ENCODE measurements at places on chromosomes 6 and 20. TPM values are rescaled to one million over a fixed set of nuclear protein-coding genes. Genes with fewer than 3 reads are reported as not detected.

DNA sequence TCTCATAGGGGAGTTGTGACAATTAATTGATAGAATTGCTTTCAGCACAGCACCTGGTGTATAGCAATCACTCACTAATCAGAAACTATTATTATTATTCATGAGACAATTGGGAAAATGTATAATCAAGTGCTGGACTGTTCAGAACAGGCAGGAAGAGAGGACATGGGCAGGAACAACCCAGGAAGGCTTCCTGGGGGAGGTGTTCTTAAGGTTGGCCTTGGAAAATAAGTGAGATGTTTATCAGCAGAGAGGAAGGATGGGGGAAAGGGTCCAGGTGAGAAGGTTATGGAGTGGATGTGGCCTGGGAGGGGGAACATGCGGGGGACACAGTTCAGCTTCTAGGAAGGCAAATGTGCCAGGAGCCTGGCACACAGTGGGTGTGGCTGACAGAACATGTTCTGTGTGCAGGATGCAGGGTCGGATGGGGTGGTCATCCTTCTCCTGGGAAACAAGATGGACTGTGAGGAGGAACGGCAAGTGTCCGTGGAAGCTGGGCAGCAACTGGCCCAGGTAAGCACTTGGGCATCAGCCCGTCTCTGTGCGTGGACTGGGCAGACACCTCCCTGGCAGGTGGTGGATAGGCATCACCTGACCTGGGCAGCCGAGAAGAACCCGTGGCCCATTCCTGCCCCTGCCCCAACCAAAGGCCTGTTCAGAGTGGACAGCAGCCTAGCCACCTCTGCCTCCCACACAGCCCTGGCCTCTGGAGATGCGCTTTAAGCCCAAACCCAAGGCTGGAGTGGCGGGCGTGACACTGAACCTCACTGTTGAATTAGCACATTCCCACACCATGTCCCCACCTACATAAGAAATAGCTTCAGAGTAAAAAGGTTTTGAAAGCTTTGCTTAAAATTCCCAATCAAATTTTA, 30.9 kb downstream of the RAB44 start:
- H3K27me3 ChIP-seq: no peaks in the 10 kb centered on the region
- H3K36me3 ChIP-seq: no peaks in the 10 kb centered on the region
- H3K4me3 ChIP-seq: no peak overlapping the region
- peaks cover 18% of the 10 kb centered on the region for H3K4me1 ChIP-seq
- DNase-seq: no peak

The NRSN1 gene
- not detected for total RNA-seq

DNA sequence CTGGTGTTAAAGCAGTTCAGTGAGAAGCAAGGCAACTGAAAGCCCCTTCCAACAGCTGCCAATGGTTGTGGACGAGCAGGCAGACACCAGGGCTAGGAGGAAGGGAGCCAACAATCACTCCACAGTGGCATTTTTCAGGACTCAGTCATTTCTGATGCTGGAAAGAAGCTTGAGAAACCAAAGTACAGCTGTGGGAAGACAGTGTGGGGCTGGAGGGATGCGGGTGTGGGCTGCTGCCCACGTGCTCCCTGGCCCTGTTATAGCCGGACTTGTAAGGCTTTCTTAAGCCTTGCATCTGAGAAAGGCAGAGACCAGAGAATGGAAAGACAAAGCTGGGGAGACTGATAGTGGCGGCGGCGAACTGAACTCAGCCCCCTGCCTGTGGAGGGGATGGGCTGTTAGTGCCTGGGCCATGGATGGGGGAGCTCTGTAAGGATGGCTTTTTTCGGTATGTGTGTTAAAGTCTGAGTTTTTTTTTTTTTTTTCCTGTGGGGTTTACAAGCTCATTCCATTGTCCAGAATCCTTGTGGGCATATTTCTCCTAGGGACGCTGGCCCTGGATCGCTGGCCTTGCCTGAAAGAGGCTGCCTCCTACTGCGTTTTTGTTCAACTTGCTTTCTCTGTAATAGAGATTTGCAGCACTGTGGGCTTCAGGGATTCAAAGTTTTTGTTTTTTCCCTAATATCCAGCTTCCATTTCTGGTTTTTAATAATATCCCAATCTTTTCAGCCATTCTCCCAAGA, 91.7 kb downstream of the GJA10 start:
- no peak for DNase-seq
- no peaks in the 10 kb centered on the region for H3K27me3 ChIP-seq
- H3K36me3 ChIP-seq: no peaks in the 10 kb centered on the region
- peak overlapping the region; percentile 68 for H3K27ac ChIP-seq
- H3K4me1 ChIP-seq: peaks cover 28% of the 10 kb centered on the region

- H3K4me3 ChIP-seq: no peak overlapping the region
- H3K27ac ChIP-seq: no peak overlapping the region
- DNase-seq: no peak
- no peaks in the 10 kb centered on the region for H3K27me3 ChIP-seq
- no peaks in the 10 kb centered on the region for H3K36me3 ChIP-seq
These were observed 148.4 kb upstream of the BMP5 start for GRCh38 chr6:56023829-56024228.

DNA sequence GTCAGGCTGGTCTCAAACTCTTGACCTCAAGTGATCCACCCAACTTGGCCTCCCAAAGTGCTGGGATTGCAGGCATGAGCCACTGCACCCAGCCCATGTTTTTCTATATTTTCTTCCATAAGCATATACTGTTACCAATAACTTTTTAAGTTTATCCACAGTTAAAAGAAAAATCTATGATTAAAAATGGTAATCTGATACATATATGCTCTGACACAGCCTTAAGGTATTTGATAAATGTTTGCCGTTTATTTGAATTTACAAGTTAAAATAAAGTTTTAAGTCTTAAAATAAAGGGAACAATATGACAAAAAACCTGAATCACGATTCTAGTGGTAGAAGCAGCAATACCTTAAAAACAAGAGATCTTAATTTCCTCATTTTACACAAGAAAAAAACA, 5.2 kb downstream of the STK38 start:
- H3K27ac ChIP-seq: no peak overlapping the region
- no peaks in the 10 kb centered on the region for H3K27me3 ChIP-seq
- no peak for DNase-seq

DNA sequence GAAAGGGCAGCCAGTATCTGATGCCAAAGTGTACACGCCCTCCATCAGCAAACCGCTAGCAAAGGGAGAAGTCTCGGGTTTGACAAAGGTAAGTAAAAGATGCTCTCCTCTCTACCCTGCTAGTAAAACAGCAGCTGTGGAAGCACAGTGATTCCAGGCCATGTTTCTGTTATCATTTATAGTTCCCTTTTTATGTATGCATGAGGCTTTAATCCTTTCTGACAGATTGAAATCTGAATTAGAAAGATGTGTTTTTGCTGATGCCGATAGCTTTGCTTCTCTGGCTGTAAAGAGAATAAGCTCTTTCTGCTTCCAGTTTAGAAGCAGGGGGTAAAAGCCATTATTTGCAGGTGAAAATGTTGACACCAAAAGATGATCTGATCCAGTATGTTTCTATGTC, 392.4 kb upstream of the SOX4 start:
- no peak overlapping the region for H3K4me3 ChIP-seq
- peaks cover 10% of the 10 kb centered on the region for H3K36me3 ChIP-seq
- no peak overlapping the region for H3K27ac ChIP-seq
- peaks cover 23% of the 10 kb centered on the region for H3K4me1 ChIP-seq

DNA sequence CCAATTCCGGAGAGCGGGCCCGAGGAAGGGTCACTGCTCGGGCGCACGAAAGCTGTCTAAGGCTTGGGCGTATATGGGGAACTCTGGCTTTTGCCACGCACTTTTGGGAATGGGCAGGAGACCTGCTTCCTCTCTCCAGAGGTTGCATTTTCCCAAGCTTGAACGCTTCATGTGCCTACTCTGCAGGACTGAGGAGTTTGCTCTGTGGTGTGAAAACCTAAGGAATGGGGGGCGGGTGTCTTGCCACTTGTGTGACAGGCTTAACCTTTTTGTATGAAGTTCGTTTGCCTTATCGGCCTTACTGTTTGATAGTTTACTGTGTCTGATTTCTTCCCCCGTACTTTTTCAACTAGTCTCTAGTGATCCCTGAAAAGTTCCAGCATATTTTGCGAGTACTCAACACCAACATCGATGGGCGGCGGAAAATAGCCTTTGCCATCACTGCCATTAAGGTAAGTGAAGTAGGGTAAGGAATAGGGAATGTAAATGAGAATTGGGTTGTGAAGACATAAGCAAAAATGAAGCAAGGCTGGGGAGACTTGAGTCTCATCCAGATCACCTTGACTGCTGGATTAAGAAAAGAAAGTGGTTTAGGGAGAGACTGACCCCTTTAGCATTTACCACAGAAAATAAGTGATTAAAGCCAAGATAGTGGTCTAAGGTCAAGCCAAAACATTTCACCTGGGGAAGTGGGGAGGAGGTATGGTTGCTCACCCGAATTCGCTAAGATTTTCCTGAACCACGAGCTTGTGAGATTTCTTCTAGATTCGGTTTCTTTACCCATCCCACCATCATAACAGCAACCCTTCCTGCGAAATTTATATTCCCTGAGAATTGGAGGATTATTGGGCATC, 627 bp downstream of the RPS18 start:
- peak overlapping the region; percentile 97 for H3K27ac ChIP-seq
- H3K27me3 ChIP-seq: no peaks in the 10 kb centered on the region
- H3K4me3 ChIP-seq: peak overlapping the region; percentile 79
- H3K4me1 ChIP-seq: peaks cover 74% of the 10 kb centered on the region

GRCh38 chr20:10468340-10468845, 33.3 kb downstream of the SLX4IP start:
- H3K27me3 ChIP-seq: no peaks in the 10 kb centered on the region
- H3K4me1 ChIP-seq: peaks cover 39% of the 10 kb centered on the region

The GSTA3 gene
- total RNA-seq: not detected

The BMP7 gene
- 19.9 TPM for total RNA-seq

- H3K4me1 ChIP-seq: no peaks in the 10 kb centered on the region
- no peaks in the 10 kb centered on the region for H3K27me3 ChIP-seq
- H3K4me3 ChIP-seq: no peak overlapping the region
- no peak for DNase-seq
- no peaks in the 10 kb centered on the region for H3K36me3 ChIP-seq
These were observed 19.4 kb downstream of the COL11A2 start for GRCh38 chr6:33172688-33173534.

GRCh38 chr6:132322398-132322797, 78.9 kb downstream of the MOXD1 start:
- H3K4me1 ChIP-seq: no peaks in the 10 kb centered on the region
- DNase-seq: no peak
- H3K4me3 ChIP-seq: no peak overlapping the region

DNA sequence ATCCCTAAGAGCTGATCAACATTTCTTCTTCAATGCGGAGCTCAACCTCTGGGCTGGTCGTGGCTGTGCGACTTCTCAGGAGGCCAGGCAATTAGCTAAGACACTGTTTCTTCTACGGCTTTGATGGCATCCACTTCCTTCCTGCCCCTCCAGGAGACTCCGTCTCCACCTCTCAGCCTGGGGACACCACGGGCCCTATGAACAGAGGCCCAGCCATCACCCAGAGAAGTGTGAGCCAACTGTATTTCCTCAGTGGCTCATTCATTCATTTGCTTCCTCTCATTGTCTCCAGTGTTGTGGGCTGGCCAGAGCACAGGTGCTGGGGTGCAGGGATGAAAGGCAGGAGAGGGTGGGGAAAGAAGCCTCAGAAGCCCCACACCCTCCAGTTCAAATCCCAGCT, 51.8 kb upstream of the APCDD1L start:
- peaks cover 9% of the 10 kb centered on the region for H3K4me1 ChIP-seq
- H3K4me3 ChIP-seq: no peak overlapping the region
- DNase-seq: no peak
- H3K36me3 ChIP-seq: no peaks in the 10 kb centered on the region
- H3K27ac ChIP-seq: no peak overlapping the region

DNA sequence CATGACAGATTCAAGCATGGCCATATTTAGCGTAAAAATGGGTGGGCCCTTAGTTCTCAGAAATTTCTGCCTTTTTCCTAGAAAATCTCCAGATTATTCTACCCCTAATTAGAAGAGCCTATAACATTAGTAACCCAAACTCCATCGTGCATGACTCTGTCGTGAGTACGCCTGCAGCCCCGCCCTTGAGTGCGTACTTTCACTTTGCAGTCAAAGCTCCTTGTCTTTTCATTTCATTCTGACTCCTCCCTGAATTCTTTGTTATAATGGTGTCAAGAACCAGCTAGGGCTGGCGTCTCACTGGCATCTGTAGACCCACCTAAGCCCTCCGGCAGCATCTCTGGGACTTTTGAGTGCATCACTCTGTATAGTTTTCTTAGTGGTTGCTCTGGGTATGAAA, 61.7 kb upstream of the NOX3 start:
- no peak for DNase-seq
- no peak overlapping the region for H3K4me3 ChIP-seq
- no peak overlapping the region for H3K27ac ChIP-seq
- H3K36me3 ChIP-seq: no peaks in the 10 kb centered on the region

The ETV7 gene
- total RNA-seq: not detected

DNA sequence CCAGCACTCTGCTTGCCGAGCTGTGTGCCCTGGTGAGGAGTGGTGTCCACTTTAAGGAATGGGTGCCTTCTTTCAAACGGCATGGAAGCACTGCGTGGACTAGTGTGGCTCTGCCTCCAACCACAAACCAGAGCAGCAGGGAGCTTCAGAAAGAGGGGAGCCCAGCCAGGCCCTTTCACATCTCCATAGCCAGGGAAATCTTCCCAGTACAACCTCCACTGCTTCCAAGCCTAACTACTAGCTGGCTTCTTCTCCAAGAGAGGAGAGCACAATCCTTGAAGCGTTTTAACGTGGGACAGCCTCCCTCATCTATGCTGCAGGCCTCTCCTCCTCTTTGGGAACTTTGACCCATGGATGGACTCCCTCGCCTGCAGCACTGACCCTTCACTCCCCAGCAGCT, 26.7 kb downstream of the TNXB start:
- H3K4me3 ChIP-seq: no peak overlapping the region
- H3K27me3 ChIP-seq: peaks cover 21% of the 10 kb centered on the region
- H3K4me1 ChIP-seq: peaks cover 36% of the 10 kb centered on the region

DNA sequence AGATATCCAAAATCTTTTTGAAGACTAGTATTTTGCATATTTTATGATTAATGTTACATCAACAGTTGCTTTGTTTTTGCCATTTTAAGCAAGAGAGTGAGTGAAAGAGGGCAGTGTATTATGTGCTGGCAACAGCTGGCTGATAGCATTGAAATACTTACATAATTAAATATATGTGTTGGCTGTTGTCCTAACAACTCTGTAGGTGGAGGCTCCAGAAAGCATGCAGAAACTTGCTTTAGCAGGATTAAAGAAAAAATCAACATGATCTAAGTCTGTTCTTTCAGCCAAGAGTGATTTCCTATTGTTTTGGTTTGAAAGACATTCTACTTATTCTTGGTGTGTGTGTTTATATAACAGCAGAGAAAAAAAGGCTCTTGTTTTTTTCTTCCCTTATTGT, 127.5 kb downstream of the CDKAL1 start:
- H3K4me3 ChIP-seq: no peak overlapping the region
- peaks cover 11% of the 10 kb centered on the region for H3K4me1 ChIP-seq
- no peak for DNase-seq
- H3K27me3 ChIP-seq: no peaks in the 10 kb centered on the region
- no peaks in the 10 kb centered on the region for H3K36me3 ChIP-seq

The PERP gene
- total RNA-seq: 53.9 TPM

DNA sequence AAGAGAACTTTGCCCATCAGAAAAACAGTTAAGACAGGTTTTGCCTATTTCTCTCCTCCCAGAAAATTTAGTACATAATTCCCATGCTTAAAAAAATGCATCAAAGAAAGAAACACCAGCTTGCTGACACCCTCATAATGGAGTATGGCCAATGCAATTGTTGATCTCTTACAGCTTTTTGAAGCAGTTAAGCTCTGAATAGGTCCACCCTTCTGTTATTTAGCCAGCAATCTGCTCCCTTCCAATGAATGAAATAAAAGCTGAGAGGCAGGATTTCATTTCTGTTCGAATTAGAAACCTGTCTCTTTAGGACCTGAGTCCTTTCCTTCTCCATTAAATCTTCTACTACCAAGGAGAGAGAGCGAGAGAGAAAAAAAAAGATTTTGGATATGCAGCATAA, 288.7 kb downstream of the RNF144B start:
- H3K36me3 ChIP-seq: no peaks in the 10 kb centered on the region
- H3K4me1 ChIP-seq: no peaks in the 10 kb centered on the region
- H3K4me3 ChIP-seq: no peak overlapping the region
- no peak for DNase-seq
- H3K27me3 ChIP-seq: no peaks in the 10 kb centered on the region
- H3K27ac ChIP-seq: no peak overlapping the region
